NCI-H1092 (cell line): ENCODE measurements at places on chromosomes 5 and 9.

GRCh38 chr5:8508231-8508630 lies 639.3 kb downstream of the MTRR start:
- no peak for DNase-seq

- DNase-seq: no peak
Measured at GRCh38 chr5:146203872-146204192, 427 bp downstream of the RBM27 start.

GRCh38 chr5:135846311-135846710 lies 11.8 kb downstream of the SLC25A48 start:
- no peak for DNase-seq

DNA sequence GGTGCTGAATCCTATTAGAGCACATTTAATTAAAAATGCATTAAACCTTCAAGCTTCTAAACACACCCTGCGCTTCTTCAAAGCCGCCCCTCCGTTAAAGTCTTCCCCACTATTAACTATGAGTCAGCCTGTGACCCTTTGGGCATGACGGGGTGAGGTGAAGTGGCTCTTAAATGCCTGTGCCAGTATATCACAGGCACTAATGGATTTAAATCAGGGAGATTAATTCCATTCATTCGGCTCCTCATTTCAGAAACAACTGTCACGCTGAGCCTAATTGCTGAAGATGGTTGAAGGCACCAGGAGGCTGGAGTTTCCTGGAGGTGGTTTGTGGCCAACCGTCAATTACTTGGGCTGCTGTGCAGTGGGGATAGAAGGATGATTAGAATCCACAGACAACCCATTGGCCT lies 192.6 kb upstream of the MSX2 start:
- DNase-seq: no peak

DNA sequence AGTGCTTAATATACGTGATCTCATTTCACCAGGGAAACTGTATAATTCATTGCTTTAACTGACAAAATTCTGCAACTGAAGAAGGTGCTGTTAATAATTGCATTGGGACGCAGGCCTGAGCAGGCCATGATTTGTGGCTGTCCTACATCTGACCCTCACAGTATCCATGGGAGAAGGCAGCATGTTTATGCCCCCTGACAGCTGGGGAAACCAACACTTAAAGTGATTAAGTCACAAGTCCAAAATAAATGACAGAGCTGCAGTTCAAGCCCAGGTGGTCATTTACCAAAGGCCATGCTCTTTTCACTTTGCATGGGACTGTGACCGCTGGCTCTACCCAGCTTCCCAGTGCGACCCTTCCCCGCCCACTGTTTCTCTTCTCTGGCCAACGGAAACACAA lies 30.5 kb upstream of the KCNMB1 start:
- DNase-seq: no peak

DNA sequence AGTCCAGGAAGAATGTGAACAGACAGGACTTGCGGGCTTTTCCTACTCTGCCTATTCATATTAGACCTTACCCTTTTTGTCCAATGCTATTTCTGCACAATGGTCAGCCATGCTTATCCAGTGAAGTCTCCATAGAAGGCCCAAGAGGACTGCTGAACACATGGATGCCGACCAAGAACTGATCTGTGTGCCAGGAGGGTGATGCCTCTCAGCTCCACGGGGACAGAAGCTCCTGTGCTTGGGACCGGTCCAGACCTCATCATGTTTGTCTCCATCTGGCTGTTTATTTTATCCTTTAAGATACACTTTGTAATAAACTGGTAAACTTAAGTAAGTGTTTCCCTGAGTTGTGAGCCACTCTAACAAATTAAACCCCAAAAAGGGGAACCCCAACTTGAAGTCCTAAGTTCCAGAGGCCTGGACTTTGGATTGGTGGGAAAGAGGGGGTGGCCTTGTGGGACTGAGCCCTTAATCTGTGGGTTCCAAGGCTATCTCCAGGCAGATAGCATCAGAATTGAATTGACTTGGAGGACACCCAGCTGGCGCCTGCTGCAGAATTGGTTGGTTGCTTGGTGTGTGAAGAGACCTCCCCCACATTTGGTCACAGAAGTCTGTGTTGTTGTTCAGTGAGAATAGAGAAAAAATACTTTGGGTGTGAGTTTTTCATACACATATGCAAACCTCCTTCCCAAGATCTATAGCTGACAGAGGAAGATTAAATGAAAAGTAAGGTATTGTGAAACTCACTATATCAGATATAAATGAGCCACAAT lies 57.9 kb upstream of the ANKH start:
- no peak for DNase-seq

GRCh38 chr5:124996023-124996763 lies 249.8 kb upstream of the ZNF608 start:
- no peak for DNase-seq

DNA sequence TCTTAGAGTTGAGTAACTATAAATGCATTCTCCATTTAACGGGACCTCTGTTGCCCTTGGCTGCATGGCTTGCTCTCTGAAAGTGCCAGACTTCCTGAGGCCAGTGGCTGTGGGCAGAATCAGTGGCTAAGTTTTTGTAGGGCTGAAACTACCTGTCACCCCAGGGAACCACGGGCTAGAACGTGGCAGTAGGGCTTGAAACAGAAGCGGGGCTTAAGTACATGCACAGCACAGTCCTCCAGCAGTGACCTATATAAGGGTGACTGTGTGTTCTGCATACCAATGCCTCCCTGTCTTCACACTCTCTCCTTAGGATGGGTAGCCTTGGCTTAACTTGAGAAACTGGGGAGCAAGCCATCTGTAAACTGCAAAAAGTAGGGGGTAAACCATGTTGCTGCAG lies 43.6 kb upstream of the LRRTM2 start:
- DNase-seq: no peak

DNA sequence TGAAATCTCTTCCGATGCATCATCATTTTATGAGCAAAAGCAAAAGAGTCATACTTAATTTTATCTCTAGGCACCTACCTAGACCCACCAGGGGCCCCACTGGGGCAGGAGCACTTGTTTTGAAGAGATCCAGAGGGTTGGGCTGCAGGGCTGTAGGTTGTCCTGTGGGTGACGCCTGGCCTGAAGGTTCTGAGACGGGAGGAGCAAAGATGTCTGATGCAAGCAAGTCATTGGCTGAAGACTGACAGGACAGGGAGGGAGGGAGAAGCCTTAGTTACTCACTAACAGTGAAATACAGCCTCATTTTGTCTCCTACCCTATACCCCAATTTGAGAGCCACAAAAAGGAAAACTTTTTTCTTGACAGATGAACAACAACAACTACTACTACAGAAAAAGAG lies 17.1 kb upstream of the C9 start:
- no peak for DNase-seq

DNA sequence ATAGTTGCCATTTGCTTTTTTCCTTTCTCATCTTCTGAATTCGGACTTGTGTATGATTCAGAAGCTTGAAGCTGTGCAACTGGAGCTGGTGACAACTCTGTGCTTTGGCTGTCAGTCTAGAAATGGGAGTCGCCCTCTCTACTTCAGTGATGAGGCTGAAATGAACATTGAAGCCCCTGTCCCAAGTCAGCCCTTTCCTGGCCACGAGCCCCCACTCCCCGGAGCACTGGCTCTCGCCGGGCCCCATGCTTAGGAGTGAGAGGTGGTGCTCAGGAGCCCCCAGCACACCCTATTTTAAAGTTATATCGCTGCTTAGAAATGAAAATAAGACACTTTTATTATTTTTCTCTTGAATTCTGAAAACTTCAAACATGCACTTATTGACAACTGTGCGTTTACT lies 66.0 kb downstream of the PSMB7 start:
- DNase-seq: no peak

GRCh38 chr5:123882319-123882964 lies 370.5 kb downstream of the CSNK1G3 start:
- no peak for DNase-seq

DNA sequence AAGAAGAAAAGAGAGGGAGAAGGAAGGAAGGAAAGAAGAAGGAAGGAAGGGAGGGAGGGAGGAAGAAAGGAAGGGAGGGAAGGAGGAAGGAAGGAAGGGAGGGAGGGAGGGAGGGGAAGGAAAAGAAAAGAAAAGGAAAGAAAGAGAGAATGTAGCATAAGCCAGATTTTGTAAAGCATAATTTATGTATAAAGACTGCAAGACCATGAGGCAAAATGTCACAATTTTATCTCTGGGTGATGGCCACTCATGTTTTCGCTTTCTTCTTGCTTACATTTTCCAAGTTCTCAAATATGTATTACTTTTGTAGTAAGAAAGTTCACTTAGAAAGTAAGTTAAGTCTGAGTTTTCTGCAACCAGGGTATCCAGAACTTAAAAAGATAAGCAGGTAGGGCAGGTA lies 3.4 kb upstream of the RNF183 start:
- no peak for DNase-seq

DNA sequence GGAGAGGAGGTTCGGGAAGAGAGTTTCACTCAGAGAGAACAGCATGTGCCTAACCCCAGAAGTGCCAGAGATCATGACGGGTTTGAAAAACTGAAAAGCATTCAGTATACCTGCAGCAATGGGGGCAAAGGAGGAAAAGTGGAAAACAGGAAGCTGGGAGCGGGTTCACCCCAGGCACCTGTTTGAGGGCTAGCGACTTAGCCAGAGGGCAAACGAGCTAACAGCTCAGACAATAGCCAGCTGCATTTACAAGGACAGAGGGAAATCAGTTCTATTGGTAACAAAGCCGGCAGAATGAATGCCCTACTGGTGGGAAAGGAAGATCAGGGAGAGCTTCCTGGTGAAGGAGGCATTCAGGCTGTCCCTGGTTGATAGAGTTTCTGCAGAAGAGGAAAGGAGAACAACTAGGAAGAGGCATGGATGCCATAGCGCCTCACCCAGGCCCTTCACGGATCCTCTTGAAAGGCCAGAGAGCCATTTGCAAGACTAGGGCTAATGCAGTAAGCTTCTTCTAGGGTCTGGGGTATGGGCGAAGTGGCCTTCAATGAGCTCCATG lies 141.7 kb upstream of the ADRA1B start:
- no peak for DNase-seq

GRCh38 chr5:108461628-108462367 lies 79.9 kb upstream of the FBXL17 start:
- DNase-seq: no peak

DNA sequence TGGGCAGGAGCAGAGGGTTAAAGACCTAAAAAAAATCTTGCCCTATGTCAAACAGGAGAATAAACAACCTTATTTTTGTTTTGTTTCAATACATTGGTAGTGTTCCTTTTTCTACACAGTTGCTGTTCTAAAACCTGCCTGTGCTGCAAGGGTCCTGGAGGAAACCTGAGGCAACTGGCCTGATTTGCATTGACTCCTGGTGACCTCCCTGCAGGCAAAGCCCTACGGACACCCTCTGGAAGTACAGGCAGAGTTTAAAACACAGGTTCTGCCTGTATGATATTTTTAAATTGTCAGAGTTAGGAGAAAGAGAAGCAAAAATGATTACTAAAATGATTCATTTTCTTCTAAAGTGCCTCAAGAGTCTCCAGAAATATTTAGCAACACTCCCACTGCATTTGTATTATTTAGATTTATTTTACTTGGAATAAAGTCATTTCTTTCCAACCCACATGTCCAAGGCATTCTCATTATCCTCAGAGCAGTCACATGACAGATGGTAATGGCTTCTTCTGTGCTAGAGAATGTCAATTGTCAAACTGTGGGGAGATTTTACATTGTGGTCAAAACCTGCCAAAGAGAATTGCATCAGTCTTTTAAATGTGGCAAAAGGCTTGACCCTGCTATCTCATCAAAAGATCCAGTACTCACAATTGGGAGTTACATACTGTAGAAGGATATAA lies 559.6 kb downstream of the CETN3 start:
- no peak for DNase-seq

GRCh38 chr5:6175172-6175854 lies 203.0 kb downstream of the MED10 start:
- no peak for DNase-seq

GRCh38 chr5:14932902-14933469 lies 61.4 kb upstream of the ANKH start:
- DNase-seq: no peak

DNA sequence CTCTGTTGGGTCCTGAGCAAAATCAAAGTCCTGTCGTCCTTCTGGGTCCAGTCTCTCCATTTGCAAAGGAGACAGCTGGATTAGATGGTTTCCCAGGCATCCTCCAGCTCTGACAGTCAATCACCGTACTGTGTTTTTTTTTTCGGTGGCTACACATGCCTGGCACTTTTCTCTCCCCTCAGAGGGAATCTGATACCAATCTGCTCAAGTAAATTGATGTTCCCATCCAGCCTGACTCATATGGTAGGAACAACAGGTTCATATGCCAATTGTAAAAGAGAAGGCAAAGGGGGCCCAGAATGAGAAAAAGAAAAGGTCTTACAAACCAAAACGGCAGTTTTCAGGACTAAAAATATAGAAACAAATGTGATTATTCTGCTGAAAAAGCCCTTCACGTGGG lies 1.2 kb downstream of the FBXO10 start:
- no peak for DNase-seq

GRCh38 chr9:126708178-126708577 lies 94.5 kb downstream of the LMX1B start:
- no peak for DNase-seq
